Ureter (tissue), 1 donor: ENCODE measurements at places on chromosomes 5 and 9. TPM values are rescaled to one million over a fixed set of nuclear protein-coding genes. Genes with fewer than 3 reads are reported as not detected.

TICAM2 gene
- total RNA-seq = 2.8 TPM

DNA sequence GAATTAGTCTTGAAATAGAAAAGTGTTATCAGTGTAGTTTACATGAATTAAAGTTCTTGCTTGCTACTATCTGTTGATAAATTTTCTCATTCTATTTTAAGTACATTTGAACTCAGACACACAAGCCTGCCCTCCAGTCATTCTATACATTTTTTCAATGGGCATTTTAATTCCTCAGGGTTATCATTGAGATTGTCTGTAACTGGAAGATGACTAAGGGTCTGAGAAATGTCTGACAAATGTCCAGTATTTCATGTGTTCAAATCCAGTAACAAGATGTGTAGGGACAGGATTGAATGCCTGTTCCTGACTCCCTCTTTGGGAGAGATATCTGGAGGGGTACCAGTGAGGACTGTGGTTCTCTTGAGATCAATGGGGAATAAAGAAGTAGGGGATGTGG, 223.9 kb upstream of the ADAMTSL1 start:
- DNase-seq = no peak

CCDC183 gene
- total RNA-seq = 0.18 TPM

DNA sequence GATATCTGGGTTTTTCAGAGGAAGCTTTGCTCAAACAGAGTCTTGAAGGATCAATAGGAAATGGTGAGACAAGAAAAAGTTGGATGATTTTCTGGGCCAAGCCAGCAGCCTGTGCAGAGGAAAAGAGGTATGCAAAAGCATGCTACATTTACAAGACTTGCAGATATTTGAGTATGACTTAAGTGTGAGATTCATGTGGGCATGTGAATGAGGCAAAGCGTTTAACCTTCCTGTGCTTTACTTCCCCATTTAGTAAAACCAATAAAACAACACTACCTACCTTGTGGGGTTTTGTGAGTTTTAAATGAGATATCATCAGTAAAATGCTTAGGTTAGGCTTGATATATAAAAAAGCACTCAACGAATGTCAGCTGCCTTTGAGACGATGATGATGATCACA, 58.1 kb downstream of the PIP5K1B start:
- no peak for DNase-seq

- DNase-seq = no peak
These were observed 35.0 kb downstream of the MTX3 start for GRCh38 chr5:79955941-79956670.

GRCh38 chr5:114360816-114361723, 800 bp upstream of the KCNN2 start:
- no peak for DNase-seq

DNA sequence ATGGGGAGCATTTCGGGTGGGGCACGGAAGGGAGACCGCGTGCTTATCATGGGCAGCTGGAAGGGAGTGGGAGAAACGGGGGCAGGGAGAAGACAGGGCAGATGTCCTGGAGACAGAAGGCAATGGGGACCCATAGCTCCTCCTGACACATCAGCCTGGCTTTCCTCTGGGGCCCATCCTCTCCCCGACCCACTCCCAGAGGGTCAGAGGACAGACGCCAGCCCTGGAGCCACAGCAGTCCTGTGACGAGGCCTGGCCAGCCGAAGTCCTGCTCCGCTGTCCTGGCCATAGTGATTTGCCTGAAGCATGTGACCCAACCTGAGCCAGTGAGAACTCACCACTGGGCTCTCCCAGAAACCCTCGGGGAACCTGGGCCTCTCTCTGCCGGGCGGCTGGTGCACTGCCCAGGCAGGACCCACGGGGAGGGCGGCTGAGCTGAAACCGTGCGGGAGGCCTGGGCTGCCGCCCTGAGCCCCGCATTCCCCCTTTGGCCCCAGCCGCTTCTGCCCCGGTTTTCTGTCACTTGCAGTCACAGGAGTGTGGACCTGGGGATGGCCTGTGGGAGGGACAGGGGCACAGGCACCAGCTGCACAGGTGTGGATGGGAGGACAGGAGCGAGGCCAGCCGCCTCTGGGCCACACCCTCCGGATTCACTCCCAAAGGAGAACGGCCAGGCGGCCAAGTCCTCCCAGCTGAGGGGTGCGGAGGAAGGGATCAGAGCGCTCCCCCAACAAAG, 19.8 kb downstream of the ADAMTS2 start:
- DNase-seq = no peak

PCDHB9 gene
- 1.9 TPM for total RNA-seq

DNA sequence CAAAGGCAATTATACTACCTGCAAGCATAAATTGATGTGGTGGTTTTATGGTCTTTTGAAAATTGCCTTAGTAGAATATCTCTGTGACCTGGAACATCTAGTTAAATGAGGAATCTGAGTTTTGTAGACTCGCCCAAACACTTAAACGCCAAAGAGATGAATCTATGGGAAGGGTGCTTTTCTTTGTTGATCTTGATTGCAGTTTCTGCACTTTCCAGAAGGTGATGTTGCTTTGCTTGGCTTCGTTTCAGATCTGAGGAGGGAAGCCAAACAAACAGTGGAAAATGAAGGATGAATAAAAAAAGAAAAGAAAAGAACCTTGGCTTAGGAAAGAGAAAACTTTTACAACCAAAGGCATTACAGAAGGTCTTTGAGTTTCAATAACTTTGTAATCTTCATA, 1021.2 kb downstream of the NR2F1-AS1 start:
- DNase-seq = no peak

DNA sequence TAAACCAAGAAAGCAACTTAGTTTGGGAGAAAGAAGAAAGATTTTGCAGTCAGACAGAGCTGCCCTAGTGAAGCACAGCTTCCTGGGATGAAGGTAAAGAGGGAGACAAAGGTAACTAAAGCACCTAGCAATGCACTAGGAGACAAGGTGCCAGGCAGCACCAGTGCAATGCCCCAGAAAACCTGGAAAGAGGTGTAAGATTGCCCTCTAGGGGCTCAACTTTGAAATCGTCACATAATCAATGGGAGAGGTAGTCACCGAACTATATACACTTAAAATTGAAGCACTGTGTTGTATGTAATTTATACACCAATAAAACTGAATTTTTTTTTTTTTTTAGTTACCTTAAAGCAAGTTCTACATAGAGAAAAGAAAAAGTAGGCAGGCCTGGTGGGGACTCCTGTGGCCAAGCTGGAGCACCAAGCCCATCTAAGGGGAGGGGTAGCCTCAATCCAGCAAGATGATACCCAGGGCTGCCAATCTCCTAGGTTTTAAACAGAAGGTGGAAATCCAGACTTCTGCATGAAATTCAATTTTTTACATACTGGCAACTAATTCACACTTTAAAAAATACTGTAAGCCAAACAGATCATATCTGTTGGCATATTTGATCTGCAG, 48.2 kb downstream of the CDK5RAP2 start:
- no peak for DNase-seq

- no peak for DNase-seq
These were observed 77.3 kb downstream of the UBE2QL1 start for GRCh38 chr5:6525910-6526309.

CBY3 gene
- total RNA-seq = not detected

DNA sequence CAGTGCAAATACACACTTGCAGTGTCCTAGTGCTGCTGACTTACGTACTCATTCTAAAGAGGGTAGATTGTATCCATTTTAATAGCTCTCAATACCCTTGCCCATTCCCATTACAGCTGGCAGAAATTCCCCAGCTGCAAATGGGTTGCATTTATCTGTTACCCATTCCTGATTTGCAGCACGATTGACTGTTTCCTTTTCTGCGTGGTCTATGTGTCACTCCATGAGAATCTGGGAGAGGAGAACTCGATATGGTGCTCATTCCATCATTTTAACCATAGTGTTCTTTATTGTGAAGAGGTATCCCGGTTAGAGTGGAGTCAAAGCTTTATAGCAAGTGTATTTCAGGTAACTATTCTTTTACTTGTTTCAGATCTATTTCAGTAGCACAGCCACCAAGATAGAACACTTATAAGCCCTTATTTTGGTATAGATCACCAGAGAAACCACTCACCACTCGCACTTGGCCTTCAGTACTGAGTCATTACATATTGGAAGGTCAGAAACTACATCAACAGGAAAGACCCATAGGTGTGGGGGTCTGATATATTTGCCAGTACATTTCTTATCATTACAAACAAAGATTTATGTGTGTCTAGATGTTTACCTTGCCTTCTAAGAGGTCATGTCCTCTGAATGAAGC, 139.5 kb downstream of the MUSK start:
- no peak for DNase-seq

ANXA2R gene
- 4.4 TPM for total RNA-seq

DNA sequence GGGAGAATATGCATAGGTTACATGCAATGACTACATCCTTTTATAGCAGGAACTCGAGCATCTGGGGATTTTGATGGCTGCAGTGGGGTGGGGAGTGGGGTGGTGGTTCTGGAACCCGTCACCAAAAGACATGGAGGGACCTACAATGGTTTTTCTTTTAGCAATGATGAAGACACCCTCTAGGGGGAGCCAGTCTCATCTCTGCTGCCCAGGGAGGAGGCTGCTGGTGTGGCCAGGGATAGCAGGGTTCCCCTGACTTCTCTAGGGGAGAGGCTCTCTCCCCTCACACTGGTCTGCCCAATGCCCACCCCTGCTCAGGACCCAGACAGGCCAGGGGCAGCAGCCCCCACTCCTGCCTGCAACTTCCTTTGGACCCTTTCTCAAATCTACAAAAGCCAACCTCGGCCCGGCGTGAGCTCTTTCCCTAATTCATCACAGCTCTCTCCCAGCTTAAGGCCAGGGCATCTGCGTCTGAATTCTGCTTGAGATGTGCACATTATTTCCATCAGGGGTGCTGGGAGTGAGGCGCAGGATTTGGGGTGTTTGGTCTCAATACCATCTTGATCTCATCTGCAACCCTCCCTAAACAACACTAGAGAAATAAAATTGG, 73.6 kb upstream of the RETREG1 start:
- DNase-seq = no peak

DNA sequence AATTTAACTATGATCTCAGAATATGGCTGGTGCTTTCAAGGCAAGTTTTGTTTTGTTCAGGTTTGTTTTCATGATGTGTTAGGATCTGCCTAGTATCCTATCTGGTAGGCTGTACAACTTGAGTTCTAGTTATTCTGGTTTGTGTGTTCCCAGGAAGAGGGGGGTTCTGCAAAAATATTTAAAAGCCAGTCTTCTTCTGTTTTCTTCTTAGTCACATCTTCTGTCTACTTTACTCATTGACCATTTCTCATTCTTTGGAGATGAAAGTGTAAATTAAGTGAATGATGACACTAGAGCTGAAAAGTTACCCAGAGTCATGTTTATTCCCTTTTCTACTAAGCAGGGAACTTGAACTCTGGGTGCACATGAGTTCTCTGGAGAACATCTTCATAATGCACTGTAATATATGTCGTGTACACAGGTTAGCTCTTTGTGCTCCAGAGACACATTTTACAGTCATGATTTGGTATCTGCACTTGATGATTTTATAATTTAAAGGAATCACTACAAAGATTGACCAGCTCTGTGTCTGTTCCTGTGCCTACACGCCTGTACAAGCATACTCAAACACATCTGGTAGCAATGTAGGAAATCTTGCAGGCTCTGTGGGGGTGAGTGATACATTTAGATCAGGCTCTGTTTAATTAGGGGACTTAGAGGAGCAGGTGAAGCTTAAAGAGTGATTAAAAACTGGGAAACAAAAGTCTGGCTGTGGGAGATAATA, 5.0 kb downstream of the SMAD5 start:
- no peak for DNase-seq

GRCh38 chr5:161385027-161385426, 161.5 kb downstream of the GABRB2 start:
- DNase-seq = no peak

DNAH5 gene
- 13.3 TPM for total RNA-seq

- no peak for DNase-seq
These were observed 47.1 kb upstream of the SH3GL2 start for GRCh38 chr9:17531642-17532254.

PCDHGA10 gene
- total RNA-seq = 7.4 TPM

IRGM gene
- 1.2 TPM for total RNA-seq

SLC6A7 gene
- 0.10 TPM for total RNA-seq

- DNase-seq = no peak
These were observed 6.5 kb upstream of the NEK6 start for GRCh38 chr9:124251204-124251603.

MRPL36 gene
- 33.2 TPM for total RNA-seq

GRCh38 chr9:113788616-113789330, 87.3 kb upstream of the ZNF618 start:
- DNase-seq = no peak

GRCh38 chr5:139641116-139642080, 6.8 kb upstream of the CXXC5 start:
- no peak for DNase-seq

GRCh38 chr5:141363952-141364660, at the start of gene PCDHGA5:
Gene PCDHGA5 (plus strand): TSS chr5:141364162. CDS start chr5:141364331, 169 bp downstream.
- no peak for DNase-seq

GRCh38 chr5:32090026-32090754, 83.9 kb downstream of the GOLPH3 start:
- DNase-seq = no peak

MARCHF11 gene
- total RNA-seq = not detected

DNA sequence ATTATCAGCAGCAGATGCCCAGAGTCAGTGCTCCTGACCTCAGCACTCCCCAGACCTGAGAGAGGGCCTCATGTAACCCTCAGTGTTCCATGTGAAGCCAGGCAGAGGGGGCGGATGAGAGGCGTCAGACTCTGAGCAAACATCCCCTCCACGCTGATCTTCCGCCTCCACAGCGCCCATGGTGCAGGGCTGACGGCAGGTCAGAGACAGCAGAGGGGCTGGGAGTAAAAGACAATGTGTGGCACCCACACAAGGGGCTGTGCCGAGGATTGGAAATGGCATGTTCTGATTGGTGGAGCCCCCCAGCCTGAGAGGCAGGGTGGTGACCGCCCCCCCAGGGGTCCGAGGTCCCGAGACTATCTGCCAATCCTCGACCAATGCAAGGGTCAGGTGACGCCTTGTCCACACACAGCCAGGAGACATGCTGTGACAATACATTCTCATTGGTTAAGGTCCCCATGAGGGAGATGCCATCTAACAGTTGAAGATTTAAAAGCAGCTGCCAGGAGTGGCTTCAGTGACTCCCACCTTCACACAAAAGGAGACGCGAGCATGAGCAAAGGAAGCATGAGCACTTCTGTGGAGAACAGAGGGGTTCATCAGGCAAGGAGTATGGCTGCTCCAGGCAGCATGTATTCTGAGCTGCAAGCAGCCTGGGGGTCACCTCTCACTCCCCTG, 19.3 kb upstream of the SLC25A51 start:
- no peak for DNase-seq

- no peak for DNase-seq
These were observed 586.4 kb downstream of the TLE4 start for GRCh38 chr9:80158131-80158530.

DNA sequence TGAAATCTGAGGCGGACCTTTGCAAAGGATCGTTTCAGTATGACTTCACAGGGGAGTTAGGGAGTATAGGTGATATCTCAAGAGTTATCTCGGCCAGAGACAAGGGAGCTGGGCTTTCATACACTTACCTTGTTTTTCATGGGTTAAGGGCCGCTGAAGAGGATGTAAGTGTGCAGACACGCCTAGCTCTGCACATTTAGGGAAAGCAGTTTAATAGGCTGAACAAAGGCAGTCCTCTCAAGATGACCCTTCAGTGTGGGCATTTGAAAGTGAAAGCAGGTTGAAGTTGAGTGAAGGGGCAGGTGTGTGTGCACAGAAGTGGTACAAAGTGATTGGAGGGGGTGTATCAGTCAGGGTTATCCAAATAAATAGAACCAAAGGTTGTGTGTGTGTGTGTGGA, 33.1 kb upstream of the PRXL2C start:
- no peak for DNase-seq

KIF12 gene
- total RNA-seq = 6.4 TPM

GRCh38 chr9:2043243-2043642, 28.1 kb downstream of the SMARCA2 start:
- DNase-seq = no peak

GRCh38 chr9:23741351-23741750, 84.7 kb downstream of the ELAVL2 start:
- DNase-seq = no peak

DNAJC21 gene
- 45.3 TPM for total RNA-seq
